ENCODE measurements at places on chromosomes 16 and 17. TPM values are rescaled to one million over a fixed set of nuclear protein-coding genes. Genes with fewer than 3 reads are reported as not detected.

INTS2 gene
- 16.2 TPM for total RNA-seq

ZNF646 gene
- 13.2 TPM for total RNA-seq

ANKRD40CL gene
- not detected for total RNA-seq

CCL17 gene
- total RNA-seq, result not detected

SLC2A4 gene
- 0.11 TPM for total RNA-seq

NEUROD2 gene
- not detected for total RNA-seq

TBC1D16 gene
- total RNA-seq, result 23.9 TPM

ZNF629 gene
- 14.5 TPM for total RNA-seq

GRAPL gene
- not detected for total RNA-seq

CCT6B gene
- total RNA-seq, result 4.8 TPM

ABCC3 gene
- total RNA-seq, result 25.2 TPM

NTN1 gene
- total RNA-seq, result 10.8 TPM

HID1 gene
- 0.32 TPM for total RNA-seq

MYO1D gene
- total RNA-seq, result 160 TPM

CLUH gene
- total RNA-seq, result 25.9 TPM

IQCK gene
- 13.1 TPM for total RNA-seq

TEX19 gene
- not detected for total RNA-seq

CACNA1H gene
- total RNA-seq, result not detected

CFAP97D1 gene
- not detected for total RNA-seq

GGT6 gene
- total RNA-seq, result not detected

IL17C gene
- total RNA-seq, result not detected

RRAD gene
- total RNA-seq, result 2.3 TPM

PPP1R27 gene
- not detected for total RNA-seq

CA7 gene
- total RNA-seq, result not detected

TPSD1 gene
- total RNA-seq, result not detected

SLC6A2 gene
- total RNA-seq, result not detected

HASPIN gene
- 2.4 TPM for total RNA-seq

TP53TG3C gene
- not detected for total RNA-seq

NAGS gene
- total RNA-seq, result 0.43 TPM

KRT40 gene
- total RNA-seq, result not detected

CTRB2 gene
- not detected for total RNA-seq
